GM23338 (cell line): ENCODE measurements at places on chromosomes 5 and 9.

- no peak for DNase-seq
Observed at GRCh38 chr9:77374266-77374665, 196.9 kb downstream of the VPS13A start.

GRCh38 chr9:132412089-132412488, 2.1 kb downstream of the CFAP77 start:
- peak; percentile 83 for DNase-seq

DNA sequence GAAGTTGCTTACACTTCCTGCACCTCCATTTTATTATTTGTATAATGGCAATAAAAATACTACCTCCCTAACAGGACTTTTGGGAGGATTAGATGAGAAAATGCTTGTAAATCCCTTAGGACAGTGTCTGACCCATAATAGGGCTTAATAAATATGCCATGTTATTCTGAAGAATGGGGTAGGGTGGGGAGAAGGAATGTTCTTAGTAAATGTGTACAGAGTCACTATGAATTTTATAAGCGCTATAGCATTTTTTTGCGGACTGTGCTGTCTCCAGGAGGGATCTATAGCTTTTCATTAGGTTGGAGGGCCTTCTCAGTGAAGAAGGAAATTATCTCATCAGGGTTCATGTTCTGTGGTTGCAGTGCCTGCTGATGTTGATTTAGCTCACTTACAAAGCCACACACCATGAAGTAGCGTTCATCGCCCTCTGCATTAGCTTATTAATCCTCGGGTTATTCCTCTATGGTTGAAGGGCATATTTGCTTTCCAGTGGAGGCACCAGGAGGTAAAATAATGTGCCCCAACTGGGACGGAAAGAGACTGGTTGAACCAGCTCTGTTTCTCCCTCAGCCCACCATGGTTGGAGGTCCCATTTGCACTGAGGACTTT, 497.1 kb downstream of the ARHGEF28 start:
- no peak for DNase-seq

- no peak for DNase-seq
Observed at GRCh38 chr9:37908698-37909186, 4.8 kb upstream of the SLC25A51 start.

GRCh38 chr5:148976569-148977381, 86.1 kb downstream of the SH3TC2 start:
- DNase-seq, result peak; percentile 32

DNA sequence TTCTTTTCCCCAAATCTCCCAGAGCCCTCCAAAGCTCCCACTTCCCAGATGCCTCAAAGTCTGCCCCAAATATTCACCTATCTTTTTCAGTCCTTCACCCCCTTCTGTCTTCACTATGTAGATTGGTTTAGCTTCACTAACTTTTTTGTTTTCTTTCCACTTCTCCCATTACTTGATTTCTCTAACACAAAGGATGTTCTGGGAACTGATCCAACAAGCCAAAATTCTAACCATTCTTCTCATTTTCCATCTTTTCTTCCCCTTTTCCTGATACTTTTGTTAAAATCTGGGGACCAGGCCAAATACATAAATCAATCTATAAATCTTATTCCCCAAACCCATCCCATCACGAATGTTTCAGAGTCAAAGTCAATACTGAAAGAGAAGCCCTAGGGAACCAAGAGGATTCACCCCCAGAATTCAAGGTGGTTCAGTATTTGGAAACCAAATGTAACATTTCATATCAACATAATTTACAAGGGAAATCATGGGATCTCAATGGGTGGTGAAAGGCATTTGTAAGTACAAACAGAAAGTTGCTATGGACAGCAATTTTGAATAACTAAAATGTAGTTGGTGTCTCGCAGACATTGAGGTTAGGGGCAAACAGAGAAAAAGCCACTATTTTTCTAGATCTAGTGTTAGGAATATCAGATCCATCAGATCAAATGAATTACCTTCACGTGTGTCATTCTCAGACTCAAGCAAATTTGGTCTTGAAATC, 35.3 kb downstream of the APTX start:
- DNase-seq, result no peak

- no peak for DNase-seq
Observed at GRCh38 chr5:116411101-116411571, 163.5 kb downstream of the SEMA6A start.

DNA sequence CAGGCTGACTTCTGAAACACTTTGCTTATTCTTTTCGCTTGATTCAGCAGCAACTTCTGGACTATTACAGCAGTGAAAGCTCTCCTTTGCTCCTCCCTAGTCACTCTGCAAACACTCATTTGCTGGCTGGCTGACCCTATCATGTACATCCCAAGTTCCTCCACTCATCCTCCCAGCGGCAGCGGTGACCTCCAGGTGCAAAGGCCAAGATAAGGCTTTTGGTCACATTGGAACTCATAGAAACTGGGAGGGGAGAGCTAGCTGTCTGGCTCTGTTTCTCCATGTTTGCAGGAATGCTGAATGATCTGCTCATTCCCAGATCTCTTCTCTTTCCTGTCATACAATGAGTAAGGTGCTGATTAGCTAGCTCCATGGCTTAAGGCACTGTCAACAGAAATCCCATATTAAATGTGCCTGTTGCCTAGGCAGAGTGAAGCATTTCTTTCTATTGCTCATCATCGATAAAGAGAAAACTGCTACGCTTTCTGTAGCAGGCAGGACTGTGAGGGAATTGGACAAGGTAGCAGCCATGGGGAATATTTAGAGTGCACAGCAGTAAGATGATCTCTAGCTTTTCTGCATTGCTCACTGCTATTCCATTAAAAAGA, 250.5 kb upstream of the PDE4D start:
- DNase-seq, result no peak

DNA sequence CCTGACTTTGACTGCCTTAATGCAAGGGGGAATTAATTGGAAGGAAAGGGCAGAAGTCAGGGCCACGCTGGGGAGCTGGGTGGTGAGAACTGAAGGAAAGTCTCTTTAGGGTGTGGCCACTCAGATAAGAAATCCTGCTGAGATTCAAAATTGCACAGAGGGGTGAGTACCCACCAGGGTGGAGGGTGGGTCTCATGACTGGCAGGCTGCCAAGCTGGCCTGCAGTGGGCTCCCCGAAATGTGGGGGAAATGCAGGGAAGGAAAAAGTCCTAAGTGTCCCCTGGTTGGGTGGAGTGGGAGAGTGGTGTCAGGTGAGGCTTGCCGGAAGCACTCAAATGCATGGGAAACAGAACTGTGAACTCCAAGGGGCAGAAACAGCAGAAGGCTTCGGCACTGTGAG, 24.1 kb downstream of the TSPAN17 start:
- no peak for DNase-seq

DNA sequence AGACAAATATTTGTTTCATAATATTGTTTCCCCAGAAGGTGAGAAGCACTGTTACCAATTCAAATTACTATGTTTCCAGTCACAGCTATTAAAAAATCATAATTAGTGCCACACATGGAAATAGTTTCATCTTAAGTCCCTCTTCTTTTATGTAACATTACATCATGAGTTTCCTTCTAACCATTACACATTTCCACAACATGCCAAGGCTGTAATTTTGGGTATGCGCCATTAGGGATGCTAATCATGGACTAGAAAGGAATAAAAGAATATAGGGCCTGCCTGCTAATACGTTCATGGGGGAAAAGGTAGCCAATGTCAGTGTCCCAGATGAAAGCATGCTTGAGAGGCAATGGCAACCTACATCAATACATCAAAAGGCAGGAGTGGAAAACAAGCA, 142.5 kb upstream of the LPAR1 start:
- no peak for DNase-seq

DNA sequence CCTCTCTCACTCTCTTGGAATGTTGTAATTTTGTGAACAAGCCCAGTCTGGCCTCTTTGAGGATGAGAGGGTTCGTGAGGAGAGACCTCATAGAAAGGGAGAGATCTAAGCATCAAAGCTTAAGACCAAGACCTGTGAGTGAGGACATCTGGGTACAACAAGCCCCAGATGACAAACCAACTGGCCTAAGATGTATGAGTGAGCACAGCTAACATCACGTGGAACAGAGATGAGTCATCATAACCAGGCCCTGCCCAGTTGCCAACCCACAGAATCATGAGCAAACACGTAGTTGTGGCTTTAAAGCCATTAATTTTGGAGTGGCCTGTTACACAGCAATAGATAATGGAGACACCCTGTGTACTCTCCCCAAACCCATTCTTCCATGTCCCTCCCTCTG, 439.1 kb upstream of the KIF2A start:
- DNase-seq, result no peak

DNA sequence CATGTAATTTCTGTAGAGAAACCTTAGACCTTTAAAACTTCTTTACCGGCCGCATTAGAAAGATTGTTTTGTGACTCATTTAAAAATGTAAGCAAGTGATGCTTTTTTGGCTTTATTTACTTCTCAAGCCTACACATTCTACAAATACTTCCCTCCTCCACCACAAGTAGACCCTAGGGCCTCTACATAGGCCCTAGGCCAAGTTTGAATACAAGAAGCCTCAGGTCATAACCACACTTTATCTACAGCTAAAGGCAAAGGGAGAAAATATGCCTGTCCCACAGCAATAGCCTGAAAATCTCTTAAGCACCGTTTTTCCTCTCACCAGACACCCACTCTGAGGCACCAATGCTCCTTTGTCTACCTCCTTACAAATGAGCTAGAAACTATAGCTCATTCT, 53.9 kb downstream of the CSNK1A1 start:
- peak; percentile 45 for DNase-seq

GRCh38 chr5:176716320-176716719, 69.0 kb downstream of the TSPAN17 start:
- DNase-seq, result no peak

DNA sequence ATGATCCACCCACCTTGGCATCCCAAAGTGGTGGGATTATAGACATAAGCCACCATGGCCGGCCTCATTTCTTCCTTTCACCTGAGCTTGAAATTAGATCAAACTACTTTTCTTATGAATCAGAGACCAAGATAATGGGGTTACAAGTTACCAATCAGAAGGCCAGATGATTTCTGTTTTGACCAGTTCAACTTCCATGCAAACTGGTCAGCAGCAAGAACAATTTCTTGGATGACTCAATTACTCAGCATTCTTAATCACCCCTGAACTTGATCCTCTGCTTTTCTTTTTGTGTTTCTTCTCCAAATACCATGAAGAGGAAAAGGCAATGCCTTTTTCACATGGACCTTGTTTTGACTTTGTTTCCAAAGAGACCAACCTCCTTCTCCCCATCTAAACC, 10.0 kb upstream of the PLIN2 start:
- no peak for DNase-seq

DNA sequence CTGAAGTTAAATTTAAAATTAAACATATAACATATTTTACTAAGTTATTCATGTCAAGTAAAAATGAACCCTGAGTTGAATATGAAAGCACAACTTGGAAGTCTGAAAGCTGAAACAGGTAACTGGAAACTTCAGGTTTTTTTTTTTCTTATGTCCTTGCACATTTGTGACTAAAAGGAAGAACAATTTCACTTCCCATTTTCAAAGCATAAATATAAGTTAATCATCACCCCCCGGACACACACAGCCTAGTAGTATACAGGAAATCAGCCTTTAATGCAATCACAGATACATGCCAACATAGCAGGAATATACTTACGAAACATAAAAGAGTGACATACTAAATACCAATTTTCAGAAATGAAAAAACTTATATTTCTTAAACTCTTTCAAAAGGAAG, 225.9 kb downstream of the RFX3 start:
- DNase-seq, result no peak

GRCh38 chr5:136084698-136085097, 47.9 kb upstream of the SMAD5 start:
- DNase-seq, result no peak

DNA sequence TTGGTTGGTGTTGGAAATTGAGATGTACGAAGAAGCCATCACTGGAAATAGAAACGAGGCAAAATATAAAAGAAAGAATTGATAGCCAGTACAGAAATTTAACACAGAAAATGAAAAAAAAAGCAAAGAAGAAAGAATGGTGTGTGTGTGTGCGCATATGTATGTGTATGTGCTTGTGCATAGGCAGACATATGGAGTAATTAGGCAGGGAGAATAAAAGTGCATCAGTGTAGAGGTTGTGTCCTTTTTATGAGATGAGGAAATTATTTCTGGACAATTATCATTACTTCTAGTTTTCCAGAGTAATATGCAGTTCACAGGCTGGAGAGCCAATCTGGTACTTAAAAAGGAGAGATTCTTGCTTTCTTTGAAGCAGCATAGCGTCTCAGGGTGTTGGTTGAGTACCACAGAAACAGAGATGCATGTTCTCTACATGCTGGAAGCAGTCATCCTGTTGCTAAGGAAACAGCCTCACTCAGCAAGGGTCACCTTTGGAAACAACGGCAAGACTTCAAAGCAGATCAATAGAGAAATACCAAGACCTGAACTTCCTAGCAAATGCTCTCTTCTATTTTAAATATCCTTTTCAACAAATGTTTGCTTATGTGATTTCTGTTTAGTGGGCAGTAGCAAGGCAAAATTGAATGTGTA, 172.7 kb downstream of the TAF11L14 start:
- DNase-seq, result no peak

- no peak for DNase-seq
Observed at GRCh38 chr5:11814373-11814772, 89.9 kb downstream of the CTNND2 start.

GRCh38 chr9:130182381-130182909, 10.2 kb downstream of the NCS1 start:
- no peak for DNase-seq

DNA sequence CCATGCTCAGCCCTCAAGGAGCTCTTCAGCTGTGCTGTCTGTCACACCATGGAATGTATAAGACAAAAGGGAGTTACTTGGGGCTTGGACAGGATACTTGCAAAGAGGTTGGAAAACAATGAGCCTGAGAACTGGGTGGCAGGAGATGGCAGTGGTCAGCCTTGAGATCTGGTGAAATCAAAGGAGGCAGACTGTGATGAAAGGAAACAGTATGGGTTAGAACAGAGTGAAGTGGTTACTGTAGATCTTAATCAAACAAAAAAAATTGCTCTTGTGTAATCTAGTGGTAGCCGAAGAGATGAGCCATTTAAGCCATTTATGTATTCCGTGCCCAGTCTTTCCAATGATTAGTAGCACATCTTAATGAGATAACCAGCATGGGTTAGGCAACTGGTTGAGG, 142.2 kb downstream of the SV2C start:
- DNase-seq, result no peak

GRCh38 chr5:33231935-33232334, 208.8 kb upstream of the TARS1 start:
- DNase-seq, result no peak

DNA sequence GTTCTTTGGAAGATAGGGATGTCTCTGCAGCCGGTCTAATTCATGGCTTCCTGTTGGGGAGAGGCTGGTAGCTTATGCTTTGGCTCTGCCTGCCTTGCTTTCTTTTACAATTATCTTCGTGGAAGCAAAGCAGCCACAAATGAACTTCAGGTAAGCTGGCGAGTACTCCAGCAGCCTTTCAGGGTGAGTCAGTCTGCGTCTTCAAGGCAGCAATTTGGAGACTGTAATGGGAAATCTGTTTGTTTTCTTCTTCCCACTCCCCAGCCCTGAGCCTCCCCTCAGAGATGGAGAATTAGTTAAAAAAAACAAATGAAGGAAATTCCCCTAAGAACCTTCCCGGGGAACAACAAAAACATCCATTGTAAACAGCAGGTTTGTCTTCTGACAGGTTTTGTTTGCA, 100.1 kb downstream of the PSAT1 start:
- DNase-seq, result peak; percentile 27

GRCh38 chr9:130444565-130445221, at the start of gene ASS1:
ASS1 (plus strand) TSS chr9:130444961; CDS start chr9:130452229, 7,268 bp downstream.
- DNase-seq, result peak; percentile 87

GRCh38 chr5:170769898-170770416, 13.6 kb upstream of the GABRP start:
- peak; percentile 68 for DNase-seq

- no peak for DNase-seq
Observed at GRCh38 chr5:88398316-88398715, 129.7 kb upstream of the TMEM161B start.

GRCh38 chr5:150639751-150640150, 709 bp upstream of the SYNPO start:
- no peak for DNase-seq
